Vagina (tissue), 2 donors: ENCODE measurements at places on chromosomes 4 and X.

GRCh38 chr4:67292045-67292444, 253.3 kb downstream of the CENPC start:
- DNase-seq, result no peak
- H3K27me3 ChIP-seq, result no peaks in the 10 kb centered on the region
- no peaks in the 10 kb centered on the region for H3K36me3 ChIP-seq
- no peaks in the 10 kb centered on the region for H3K4me1 ChIP-seq
- H3K27ac ChIP-seq, result no peak overlapping the region

DNA sequence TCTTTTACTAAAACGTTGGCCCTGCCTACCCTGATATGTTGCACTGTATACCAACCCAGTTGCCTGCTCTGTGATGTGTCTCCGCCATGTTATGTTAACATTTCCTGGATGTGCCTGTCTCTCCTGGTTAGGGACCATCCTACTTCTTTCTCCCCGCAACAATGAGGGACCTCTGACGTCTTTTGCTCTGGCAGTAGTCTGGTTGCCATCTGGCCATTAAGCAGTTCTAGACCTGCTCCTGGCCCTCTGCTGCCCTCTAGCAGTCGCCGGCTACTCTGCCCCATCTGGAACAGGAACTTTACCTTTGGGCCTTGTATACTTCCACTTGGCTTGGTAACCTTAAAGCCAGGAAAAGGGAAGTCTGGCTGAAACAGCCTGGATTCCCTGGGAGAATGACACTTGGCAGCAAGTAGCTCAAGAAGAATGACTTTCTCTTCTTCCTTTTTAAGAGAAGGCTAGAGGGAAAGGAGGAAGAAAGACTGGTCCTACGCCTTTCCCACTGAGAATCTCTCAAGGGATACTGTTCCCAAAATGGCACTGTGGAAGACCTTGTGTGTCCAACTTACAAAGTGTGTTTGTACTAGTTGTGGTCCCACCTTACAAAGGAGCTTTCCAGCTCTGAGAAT, 63.5 kb downstream of the GPC3 start:
- no peaks in the 10 kb centered on the region for H3K4me1 ChIP-seq
- H3K36me3 ChIP-seq, result no peaks in the 10 kb centered on the region
- no peaks in the 10 kb centered on the region for H3K27me3 ChIP-seq
- no peak for DNase-seq

DNA sequence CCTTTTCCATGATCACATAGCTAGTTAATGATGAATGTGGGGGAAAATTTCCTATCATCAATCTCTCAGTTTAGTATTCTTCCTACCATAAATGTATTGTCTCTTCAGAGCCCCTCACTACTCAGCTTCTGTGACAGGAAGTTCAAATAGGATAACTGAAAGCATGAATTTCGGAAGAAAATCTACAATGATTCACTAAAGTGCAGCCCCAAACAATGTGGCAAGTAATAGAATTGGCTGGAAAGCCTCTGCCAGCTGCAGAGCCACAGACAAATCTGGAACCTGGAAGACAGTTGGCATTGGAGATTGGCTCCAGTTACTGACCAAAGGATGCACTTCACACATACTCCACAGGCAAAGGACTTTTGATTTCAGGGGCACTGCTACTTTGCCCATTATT, 35.2 kb downstream of the EGF start:
- H3K4me1 ChIP-seq, result no peaks in the 10 kb centered on the region
- no peak overlapping the region for H3K4me3 ChIP-seq
- H3K27me3 ChIP-seq, result no peaks in the 10 kb centered on the region

DNA sequence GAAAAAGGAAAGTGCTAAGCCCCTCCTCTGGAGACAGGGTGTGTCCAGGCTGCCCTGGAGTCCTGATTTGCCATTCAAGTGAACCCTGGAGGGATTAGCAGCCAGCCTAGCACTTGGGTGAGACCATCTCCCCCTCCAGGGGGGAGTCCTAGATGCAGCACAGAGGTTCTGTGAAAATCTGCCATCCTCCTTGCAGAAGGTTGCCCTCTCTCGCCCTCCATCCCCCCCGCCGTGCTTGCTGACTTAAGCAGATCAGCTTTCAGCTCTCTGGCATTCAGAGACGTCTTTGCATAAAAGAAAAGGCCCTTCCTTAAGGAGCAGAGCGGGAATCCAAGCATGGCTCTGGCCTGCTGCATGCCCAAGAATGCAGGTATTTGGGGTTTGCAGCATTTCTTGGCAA, 102.1 kb upstream of the SCML1 start:
- H3K27me3 ChIP-seq, result no peaks in the 10 kb centered on the region
- no peak for DNase-seq
- no peak overlapping the region for H3K27ac ChIP-seq
- H3K36me3 ChIP-seq, result no peaks in the 10 kb centered on the region
- H3K4me1 ChIP-seq, result peaks cover 5% of the 10 kb centered on the region
- H3K4me3 ChIP-seq, result no peak overlapping the region

- no peak for DNase-seq
- no peaks in the 10 kb centered on the region for H3K27me3 ChIP-seq
- H3K4me1 ChIP-seq, result no peaks in the 10 kb centered on the region
Observed at GRCh38 chrX:23851544-23851943, 56.2 kb downstream of the APOO start.

- H3K27me3 ChIP-seq, result no peaks in the 10 kb centered on the region
- no peaks in the 10 kb centered on the region for H3K36me3 ChIP-seq
- H3K4me1 ChIP-seq, result no peaks in the 10 kb centered on the region
Observed at GRCh38 chrX:9535101-9535500, 70.2 kb downstream of the TBL1X start.

DNA sequence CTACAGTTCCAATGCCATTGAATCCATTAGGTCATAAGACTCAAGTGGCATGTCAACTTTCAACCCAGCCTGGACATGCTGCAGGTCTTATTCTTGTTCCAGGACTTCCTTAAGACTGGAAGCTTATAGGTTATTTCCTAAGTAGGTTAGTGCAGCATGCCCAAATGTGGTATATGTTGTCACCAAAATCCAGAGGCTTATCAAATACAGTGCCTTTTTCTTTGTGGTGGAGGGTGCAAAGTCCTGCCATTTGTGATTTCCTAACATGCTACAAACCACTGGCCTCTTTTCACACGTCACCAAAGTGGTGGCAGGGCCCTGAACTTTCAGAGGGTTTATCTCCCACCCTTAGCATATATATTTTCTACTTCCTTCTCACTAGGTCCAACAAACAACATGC, 9.7 kb upstream of the TMEM184C start:
- H3K4me3 ChIP-seq, result no peak overlapping the region
- no peaks in the 10 kb centered on the region for H3K36me3 ChIP-seq
- no peaks in the 10 kb centered on the region for H3K4me1 ChIP-seq
- no peaks in the 10 kb centered on the region for H3K27me3 ChIP-seq

- H3K27me3 ChIP-seq, result no peaks in the 10 kb centered on the region
- no peaks in the 10 kb centered on the region for H3K36me3 ChIP-seq
- no peak overlapping the region for H3K4me3 ChIP-seq
- H3K4me1 ChIP-seq, result no peaks in the 10 kb centered on the region
- no peak for DNase-seq
Observed at GRCh38 chrX:113370006-113370405, 529.4 kb upstream of the AMOT start.

DNA sequence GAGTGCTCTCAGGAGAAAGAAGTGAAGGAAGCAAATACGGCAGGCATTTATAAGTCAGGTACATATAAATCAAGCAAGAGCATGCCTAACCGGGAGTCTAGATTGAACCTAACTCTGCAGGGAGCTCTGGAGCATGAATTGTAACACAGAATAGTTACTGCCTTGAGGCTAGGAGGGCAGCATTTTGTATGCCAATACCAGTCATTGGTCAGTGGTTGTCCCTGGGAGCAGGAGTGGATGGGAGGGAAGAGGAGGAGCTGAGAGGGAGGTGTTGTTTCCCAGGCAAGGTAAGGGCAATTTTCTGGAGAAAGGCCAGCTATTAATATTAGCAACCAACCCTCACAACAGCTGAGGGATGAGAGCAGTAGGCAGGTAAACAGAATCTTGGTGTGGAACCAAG, 224.7 kb upstream of the DCAF8L1 start:
- H3K36me3 ChIP-seq, result no peaks in the 10 kb centered on the region
- H3K4me1 ChIP-seq, result no peaks in the 10 kb centered on the region
- no peak for DNase-seq
- no peaks in the 10 kb centered on the region for H3K27me3 ChIP-seq

GRCh38 chr4:8061573-8061972, 97.0 kb downstream of the ABLIM2 start:
- DNase-seq, result no peak
- no peaks in the 10 kb centered on the region for H3K27me3 ChIP-seq
- no peak overlapping the region for H3K27ac ChIP-seq
- no peak overlapping the region for H3K4me3 ChIP-seq
- H3K4me1 ChIP-seq, result no peaks in the 10 kb centered on the region
- no peaks in the 10 kb centered on the region for H3K36me3 ChIP-seq

GRCh38 chrX:155505296-155505695, 46.9 kb upstream of the F8A3 start:
- H3K36me3 ChIP-seq, result no peaks in the 10 kb centered on the region
- no peaks in the 10 kb centered on the region for H3K27me3 ChIP-seq
- H3K4me1 ChIP-seq, result no peaks in the 10 kb centered on the region
- H3K27ac ChIP-seq, result no peak overlapping the region
- no peak for DNase-seq
